ENCODE measurements at places on chromosomes 3 and 15.

- DNase-seq, result no peak
Measured at GRCh38 chr15:55768670-55769185, 25.8 kb upstream of the PRTG start.

- peak; percentile 12 for DNase-seq
Measured at GRCh38 chr15:75650908-75651809, 3.4 kb downstream of the SNX33 start.

- DNase-seq, result no peak
Measured at GRCh38 chr15:29035336-29036285, 149.8 kb downstream of the APBA2 start.

GRCh38 chr3:169133178-169134161 lies 530.0 kb downstream of the MECOM start:
- peak; percentile 68 for DNase-seq
